ENCODE measurements at places on chromosomes 3 and 15.

- no peak for DNase-seq
Observed at GRCh38 chr15:63663906-63664305, 66.7 kb downstream of the FBXL22 start.

DNA sequence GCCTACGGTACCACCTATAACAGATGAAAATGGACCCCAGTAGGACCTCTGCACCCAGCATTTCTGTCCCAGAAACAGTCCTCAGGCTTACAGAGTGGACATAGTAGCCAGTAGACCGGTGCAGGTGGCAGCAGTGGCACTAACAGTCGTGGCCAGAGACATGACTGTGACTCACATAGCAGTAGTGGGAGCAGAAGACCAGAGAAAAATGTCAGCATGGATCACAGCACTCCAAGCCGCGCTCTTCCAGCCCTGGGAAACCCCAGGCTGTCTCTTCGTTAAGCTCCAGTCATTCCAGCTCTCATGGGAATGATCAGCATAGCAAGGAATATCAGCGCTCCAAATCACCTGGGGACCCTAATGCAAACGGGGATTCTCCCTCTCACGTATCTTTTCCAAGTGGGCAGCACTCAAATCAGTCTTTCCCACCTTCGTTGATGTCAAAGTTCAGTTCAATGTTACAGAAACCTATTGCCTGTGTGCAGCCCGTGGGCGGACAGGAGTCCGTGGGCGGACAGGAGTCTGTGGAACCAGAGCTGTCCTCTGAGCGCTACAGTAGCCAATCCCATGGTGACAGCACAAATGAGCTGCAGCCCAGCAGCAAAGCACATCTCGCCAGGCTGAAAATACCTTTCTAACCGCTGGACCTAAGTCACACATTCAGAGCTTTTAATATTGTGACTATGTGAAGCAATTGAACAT lies 10.5 kb downstream of the BFSP2 start:
- DNase-seq: no peak

DNA sequence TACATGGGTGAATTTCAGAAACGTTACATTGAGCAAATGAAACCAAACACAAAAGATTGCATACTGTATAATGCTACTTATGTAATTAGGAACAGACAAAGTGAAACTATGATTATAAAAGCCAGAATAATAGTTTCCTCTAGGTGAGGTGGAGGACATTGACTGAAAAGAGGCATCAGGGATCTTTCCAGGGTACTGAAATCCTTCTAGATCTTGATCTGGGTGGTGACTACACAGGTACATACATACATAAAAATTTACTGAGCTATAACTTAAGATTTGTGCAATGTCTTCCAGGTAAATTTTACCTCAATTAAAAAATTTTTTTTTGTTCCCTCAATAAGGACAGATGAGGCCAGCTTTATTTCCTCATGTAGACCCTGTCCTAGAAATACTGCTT lies 665.6 kb upstream of the UBE2E2 start:
- DNase-seq: no peak

DNA sequence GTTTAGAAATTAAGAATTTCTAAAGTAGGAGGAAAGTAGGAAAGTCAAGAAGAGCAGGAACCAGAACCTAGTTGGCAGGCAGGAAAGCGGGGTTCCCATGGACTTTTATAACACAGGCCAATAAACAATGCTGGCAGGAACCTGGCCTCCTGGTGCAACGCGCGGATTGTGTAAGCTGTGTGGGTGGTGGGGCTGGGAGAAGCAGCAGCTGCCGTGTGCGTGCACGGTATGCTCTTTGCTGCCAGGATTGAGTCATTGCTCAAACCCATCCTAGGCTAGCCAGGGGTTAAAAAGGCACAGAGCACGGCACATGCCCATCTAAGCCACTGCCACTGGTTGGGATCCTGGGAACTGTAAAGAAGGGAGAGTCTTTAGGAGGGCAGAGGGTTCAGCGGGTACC lies 209.9 kb upstream of the RGMA start:
- DNase-seq: no peak

- DNase-seq: no peak
Observed at GRCh38 chr3:52606373-52607085, 70.1 kb downstream of the UQCC5 start.

DNA sequence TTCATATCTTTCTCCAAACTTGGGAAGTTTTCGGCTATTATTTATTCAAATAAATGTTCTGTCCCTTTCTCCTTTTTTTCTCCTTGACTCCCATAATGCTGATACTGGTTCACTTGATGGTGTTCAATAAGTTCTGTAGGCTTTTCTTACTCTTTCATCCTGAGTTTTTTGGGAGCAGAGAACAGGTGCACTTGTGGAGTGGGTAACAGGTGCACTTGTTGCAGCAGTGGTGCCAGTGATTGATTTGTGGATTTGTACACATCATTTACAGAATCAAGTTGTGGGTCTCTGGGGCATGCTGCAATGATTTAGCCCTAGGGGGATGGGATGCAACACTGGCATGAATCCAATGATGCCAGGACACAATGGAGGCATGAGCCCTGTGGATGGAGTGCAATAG lies 14.8 kb upstream of the OR5H1 start:
- no peak for DNase-seq

DNA sequence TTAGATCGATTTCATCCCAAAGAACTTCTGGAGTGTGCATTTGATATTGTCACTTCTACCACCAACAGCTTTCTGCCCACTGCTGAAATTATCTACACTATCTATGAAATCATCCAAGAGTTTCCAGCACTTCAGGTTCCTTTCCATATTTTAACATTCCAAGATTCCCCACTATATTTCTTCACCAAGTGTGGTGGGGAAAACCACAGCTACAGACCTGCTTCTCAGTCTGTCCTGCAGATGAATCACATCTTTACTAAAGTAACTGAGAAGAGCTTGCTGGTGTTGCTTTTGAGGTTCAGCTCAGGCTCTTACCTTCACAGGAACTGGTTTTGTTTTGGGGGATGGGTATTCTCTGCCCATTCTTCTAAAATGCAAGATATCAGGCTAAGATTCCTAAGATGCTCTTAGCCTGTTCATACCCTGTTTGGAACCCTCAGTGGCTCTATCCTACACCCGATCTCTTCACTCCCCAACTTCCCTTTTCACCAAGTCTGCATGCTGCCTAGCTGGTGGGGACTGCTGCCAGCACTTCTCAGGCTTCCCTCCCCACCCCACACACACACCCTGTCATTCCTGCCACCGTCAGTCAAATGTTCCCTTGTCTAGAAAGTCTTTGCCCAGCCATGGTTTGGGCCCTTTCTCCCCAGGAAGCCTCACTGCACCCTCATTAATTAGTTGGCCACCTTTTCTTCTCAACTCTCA lies 30.8 kb downstream of the SRP14 start:
- DNase-seq: no peak

- DNase-seq: no peak
Observed at GRCh38 chr15:96089405-96090058, 241.0 kb upstream of the NR2F2 start.
